Hematopoietic multipotent progenitor cell treated with erythropoietin and hydrocortisone succinate and interleukin-3 and kit ligand, for 4 days (in vitro differentiated cells): ENCODE measurements at places on chromosomes 4 and X.

DNA sequence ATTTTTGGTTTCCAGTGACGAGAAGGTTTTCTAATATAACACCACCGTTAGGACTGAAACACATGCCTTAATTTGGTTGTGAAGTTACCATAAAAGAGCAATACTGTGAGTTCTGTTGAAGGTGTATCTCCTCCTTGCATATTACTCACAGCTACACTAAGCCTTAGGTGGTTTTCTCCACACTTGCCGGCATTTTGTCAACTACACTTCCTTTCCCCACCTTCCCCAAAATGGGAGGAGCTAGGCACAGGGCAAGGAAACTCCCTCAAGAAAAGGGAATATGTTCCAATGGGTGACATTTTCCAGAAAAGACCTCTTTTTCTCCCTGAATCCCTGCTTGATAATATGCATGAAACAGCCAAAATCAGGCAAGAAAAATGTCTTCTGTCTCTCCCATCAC, 44.8 kb downstream of the RELL1 start:
- no peak for DNase-seq

- DNase-seq: no peak
These were observed 15.9 kb downstream of the TMEM184C start for GRCh38 chr4:147633113-147633512.

DNA sequence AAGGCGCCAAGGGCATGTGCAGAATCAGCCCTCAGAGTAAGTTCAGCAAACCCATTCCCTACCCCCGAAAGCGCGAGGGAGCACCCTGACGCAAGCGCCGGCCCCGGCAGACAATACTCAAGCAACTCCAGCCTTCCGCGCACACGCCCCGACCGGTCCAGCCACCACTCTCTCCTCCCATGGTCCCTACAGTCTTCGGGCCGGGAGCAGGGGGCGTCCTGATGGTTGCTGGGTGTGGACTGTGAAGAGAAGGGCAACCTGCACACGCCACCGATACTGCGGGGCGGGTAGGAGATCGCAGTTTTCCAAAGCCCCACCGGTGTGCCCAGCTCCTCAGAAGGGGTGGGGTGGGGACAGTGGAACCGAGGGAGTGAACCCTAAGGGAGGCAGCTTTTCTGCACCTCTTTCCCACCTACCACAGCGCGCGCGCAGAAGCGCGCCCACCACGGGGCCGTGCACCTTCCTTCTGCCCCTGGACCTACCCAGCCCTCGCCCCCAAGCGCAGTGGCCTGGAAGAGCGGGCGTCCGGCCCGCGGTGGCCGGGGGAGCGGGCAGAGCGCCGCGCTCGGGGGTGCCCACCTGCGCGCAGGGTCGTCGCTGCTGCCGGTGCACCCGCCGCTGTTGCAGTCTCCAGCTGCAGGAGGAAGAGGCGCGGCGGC, 650.2 kb upstream of the DIPK2B start:
- DNase-seq: peak; percentile 60

- no peak for DNase-seq
These were observed 142.2 kb upstream of the CXorf51A start for GRCh38 chrX:146956760-146957159.
